Large intestine (tissue), 12 donors: ENCODE measurements at places on chromosomes 16 and 17.

DNA sequence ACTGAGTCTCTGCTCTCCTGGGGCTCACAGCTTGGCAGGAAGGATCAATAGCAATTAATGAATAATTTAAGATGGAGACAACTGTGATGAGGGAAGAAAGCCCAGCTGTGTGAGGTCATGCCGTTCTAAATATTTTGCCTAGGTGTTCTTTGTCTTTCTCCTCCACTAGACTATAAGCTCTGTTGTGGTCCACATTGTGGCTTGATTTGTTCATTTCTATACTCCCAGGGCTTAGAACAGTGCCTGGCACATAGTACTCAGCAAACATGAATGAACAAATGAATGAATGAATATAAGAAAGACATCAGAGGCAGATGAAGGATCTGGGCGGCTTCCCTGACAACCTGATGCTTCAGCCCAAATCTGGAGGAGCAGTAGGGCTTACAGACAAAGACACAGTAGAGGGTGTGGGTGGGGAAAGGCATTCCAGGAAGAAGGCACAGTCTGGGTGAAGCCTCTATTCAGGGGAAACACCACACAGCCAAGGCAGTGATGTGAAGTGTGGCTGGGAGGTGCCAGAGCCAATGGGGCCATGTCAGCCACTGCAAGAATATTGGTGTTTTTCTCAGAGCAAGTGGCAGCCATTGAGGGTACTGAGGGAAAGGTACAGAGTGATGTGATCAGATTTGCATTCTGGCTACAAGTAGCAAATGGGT, 8.3 kb downstream of the CDH13 start:
- H3K4me1 ChIP-seq = no peaks in the 10 kb centered on the region
- H3K27me3 ChIP-seq = no peaks in the 10 kb centered on the region
- no peak overlapping the region for H3K4me3 ChIP-seq
- H3K27ac ChIP-seq = no peak overlapping the region

GRCh38 chr17:20774472-20775135, 195.1 kb downstream of the CDRT15L2 start:
- DNase-seq = no peak
- no peaks in the 10 kb centered on the region for H3K27me3 ChIP-seq
- no peaks in the 10 kb centered on the region for H3K36me3 ChIP-seq
- no peak overlapping the region for H3K4me3 ChIP-seq
- H3K27ac ChIP-seq = no peak overlapping the region

DNA sequence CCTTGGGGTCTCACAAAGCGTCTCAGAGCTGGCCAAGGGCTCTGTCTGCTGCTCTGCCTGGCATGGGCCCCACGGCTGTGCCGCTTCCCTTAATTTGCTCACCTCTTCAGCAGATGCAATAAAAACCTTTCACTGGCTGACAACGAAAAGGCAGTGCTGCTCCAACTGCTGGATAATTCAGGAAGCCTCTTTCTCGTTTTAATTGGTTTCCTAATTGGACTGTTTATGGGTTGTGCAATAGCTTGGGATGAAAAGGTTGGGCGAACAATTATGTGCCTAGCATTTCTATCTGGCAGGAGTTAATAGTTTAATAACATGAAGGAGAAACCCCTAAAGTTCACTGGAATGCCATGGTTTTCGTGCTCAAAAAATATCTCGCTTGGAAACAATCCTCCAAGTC, 234.1 kb upstream of the IRX5 start:
- no peak for DNase-seq
- no peaks in the 10 kb centered on the region for H3K36me3 ChIP-seq
- no peaks in the 10 kb centered on the region for H3K27me3 ChIP-seq
- no peak overlapping the region for H3K4me3 ChIP-seq
- no peaks in the 10 kb centered on the region for H3K4me1 ChIP-seq

DNA sequence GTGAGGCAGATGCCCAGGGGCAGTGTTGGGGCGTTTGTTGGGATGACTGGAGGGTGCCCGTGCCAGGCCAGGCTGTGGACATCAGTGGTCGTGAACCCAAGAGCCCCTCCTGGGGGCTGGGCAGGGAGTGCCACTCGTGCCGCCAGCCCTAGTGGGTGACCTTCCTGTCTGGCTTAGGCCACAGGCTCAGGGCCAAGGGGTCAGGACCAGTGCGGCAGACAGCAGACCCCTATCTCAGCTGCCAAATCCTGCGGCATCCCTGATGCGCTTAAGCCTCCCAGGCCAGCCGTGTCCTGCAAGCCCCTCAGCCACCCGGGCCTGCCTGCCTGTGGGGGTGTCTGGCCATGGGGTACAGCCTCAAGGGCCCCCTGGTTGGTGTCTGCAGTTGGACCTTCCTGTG, 14.7 kb downstream of the PRSS27 start:
- H3K4me3 ChIP-seq = no peak overlapping the region
- H3K27ac ChIP-seq = no peak overlapping the region
- H3K27me3 ChIP-seq = no peaks in the 10 kb centered on the region

DNA sequence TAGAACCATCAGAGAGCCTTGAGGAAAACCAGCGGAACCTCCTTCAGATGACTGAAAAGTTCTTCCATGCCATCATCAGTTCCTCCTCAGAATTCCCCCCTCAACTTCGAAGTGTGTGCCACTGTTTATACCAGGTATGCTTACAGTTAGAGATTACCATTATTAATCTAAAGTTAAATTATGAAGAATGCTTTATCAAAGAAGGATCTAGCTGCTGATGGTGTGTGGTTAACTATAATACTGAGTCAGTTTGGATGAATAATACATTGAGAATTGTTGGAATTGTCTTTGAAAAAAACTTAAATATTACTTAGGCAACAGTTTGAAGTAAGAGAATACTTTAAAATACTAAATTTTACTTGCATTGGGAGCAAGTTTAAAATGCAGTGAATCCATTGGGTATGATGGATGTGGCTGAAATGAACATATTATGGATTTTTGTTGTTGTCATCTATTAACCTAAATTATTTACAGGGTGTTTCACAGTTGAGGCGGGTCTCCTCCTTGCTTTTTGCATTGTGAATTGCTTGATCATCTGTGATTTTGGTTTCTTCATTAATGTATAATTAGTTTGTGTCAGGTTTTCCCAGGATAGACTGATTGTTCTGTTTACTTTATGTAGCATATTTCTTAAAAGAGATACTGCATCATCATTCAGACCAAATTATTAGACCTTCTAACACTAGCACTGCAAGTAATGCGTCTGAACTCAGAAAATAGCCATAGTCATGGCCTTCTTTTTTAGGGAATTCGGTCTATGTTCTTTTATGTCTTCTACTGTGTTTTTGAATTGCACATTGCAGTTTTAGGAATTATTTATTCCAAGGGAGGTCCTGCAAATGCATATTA, 47.8 kb downstream of the OMG start:
- peaks cover 22% of the 10 kb centered on the region for H3K36me3 ChIP-seq
- H3K27me3 ChIP-seq = no peaks in the 10 kb centered on the region
- DNase-seq = no peak
- peaks cover 8% of the 10 kb centered on the region for H3K4me1 ChIP-seq
- H3K27ac ChIP-seq = no peak overlapping the region

DNA sequence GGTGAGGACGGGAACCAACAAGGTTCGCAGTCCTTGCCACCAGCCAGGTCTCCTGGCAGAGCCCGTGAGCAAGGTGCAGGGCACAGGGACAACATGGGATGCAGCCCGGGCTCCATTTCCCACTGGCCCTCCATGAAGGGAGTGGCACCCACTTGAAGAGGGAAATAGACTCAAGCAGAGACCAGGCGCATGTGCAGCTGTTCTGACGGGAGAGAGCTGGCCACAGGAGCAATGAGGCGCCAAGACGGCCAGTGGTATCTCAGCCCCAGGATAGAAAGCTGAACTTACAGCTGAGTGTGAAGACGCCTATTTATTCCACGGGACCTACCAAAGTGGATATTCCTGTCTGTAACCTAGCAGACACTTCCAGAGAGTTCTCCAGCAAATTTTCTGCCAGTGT, 8.2 kb upstream of the FOXJ1 start:
- peaks cover 3% of the 10 kb centered on the region for H3K4me1 ChIP-seq
- peaks cover 27% of the 10 kb centered on the region for H3K36me3 ChIP-seq
- H3K27ac ChIP-seq = no peak overlapping the region
- no peaks in the 10 kb centered on the region for H3K27me3 ChIP-seq
- H3K4me3 ChIP-seq = no peak overlapping the region

GRCh38 chr16:80837533-80838147, 33.2 kb upstream of the CDYL2 start:
- no peaks in the 10 kb centered on the region for H3K36me3 ChIP-seq
- peak; percentile 27 for DNase-seq
- H3K4me1 ChIP-seq = no peaks in the 10 kb centered on the region
- H3K27me3 ChIP-seq = no peaks in the 10 kb centered on the region
- no peak overlapping the region for H3K27ac ChIP-seq

DNA sequence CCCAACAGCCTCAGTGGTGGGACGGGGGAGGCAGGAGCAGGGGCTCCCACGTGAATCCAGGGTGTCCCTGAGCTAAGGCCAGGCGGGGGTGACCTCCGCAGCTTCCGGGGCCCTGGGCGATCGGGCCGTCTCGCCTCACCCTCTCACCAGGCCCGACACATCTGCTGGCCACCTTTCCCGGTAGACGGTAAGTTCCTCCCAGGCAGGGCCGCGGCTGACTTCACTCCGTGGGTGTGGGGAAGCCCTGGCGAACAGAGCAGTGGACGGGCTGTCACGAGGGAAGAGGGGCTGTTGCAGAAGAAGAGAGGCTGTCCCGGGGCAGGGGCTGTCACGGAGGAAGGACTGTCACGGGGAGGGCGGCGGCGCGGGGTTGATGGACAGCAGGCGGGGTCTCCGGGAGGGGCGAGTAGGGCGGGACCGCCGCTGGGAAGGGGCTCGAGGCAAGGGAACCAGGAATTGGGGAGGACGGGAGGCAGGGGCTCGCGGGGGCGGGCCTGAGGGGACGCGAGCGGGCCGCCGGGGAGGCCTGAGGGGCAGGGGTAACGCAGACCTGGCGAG, 498 bp downstream of the PKMYT1 start:
- H3K4me3 ChIP-seq = peak overlapping the region; percentile 96
- no peak overlapping the region for H3K27ac ChIP-seq
- peaks cover 5% of the 10 kb centered on the region for H3K4me1 ChIP-seq

GRCh38 chr16:53209877-53210276, 155.1 kb downstream of the CHD9 start:
- H3K27ac ChIP-seq = peak overlapping the region; percentile 95
- no peak for DNase-seq
- no peaks in the 10 kb centered on the region for H3K4me1 ChIP-seq
